Progenitor cell of endocrine pancreas (in vitro differentiated cells): ENCODE measurements at places on chromosomes 5 and 9.

DNA sequence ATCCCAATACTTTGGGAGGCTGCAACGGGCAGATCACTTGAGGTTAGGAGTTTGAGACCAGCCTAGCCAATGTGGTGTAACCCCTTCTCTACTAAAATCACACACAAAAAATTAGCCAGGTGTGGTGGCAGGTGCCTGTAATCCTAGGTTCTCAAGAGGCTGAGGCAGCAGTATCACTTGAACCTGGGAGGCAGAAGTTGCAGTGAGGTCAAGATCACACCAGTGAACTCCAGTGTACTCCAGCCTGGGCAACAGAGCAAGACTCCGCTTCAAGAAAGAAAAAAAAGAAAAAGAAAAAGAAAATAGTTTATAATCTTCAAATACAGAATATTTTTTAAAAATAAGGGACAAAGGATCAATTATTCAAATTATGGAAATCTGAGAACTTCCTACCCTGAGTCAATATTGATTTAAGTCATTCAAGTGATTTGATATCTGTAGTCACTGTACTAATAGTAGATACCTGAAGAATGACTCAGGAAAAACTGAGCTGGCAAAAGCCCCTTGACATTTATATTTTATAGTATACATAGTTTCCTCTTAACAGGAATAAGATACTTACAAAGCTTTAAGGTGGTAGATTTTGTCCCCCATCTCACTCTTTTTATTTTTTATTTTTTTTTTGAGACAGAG is 61.8 kb downstream of the PTBP3 start:
- no peak for DNase-seq

GRCh38 chr5:44932922-44933585 is 124.3 kb downstream of the MRPS30 start:
- no peak for DNase-seq

DNA sequence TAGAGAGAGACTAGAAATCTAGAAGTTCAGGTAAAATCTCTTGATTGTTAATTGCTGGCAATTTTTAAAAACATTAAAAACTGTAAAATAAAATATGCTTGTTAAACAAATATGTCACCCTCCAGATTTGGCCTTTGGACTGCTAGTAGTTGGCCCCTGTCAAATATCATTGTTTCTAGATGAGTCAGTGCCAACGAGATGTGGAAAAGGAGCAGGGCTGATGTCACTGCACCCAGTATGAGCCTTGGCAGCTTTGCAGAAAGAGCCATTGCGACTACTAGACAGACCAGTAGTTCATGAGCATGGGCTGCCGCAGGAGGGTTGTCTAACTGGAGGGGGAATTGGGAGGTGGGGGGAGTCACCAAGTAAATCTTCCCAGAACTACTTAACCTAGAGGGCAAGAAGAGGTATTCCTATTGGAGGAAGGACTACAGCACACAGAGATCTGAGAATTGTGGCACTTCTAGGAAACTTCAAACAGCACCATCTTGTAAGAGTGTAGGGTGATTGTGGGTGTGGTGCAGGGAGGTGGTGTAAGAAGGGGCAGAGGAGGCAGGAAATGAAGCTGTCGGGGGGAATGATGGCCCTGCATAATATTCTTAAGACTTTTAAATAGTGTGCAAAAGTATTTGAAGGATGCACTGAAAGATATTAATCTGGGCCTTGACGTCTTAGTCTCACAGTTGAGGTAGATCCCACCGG is 7.1 kb upstream of the DOCK2 start:
- no peak for DNase-seq

GRCh38 chr5:6083311-6083978 is 294.9 kb downstream of the MED10 start:
- no peak for DNase-seq

DNA sequence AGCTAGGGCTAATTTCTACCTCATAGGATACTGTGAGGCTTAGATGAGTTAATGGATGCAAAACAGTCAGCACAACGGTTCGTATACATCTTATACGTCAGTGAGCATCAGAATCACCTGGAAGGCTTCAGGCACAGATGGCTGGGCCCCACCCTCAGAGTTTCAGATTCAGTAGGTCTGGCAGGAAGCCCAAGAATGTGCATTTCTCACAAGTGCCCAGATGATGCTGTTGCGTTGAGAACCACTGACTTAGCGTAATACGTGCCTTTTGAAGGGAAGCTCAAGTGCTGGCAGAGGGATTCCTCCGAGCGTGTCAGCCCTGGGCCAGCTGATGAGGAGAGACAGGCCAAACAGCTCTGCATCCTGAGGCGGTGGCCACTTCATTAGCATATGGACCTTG is 117.1 kb upstream of the WWC1 start:
- no peak for DNase-seq

- no peak for DNase-seq
Observed at GRCh38 chr5:109350537-109351270, 59.1 kb downstream of the PJA2 start.

DNA sequence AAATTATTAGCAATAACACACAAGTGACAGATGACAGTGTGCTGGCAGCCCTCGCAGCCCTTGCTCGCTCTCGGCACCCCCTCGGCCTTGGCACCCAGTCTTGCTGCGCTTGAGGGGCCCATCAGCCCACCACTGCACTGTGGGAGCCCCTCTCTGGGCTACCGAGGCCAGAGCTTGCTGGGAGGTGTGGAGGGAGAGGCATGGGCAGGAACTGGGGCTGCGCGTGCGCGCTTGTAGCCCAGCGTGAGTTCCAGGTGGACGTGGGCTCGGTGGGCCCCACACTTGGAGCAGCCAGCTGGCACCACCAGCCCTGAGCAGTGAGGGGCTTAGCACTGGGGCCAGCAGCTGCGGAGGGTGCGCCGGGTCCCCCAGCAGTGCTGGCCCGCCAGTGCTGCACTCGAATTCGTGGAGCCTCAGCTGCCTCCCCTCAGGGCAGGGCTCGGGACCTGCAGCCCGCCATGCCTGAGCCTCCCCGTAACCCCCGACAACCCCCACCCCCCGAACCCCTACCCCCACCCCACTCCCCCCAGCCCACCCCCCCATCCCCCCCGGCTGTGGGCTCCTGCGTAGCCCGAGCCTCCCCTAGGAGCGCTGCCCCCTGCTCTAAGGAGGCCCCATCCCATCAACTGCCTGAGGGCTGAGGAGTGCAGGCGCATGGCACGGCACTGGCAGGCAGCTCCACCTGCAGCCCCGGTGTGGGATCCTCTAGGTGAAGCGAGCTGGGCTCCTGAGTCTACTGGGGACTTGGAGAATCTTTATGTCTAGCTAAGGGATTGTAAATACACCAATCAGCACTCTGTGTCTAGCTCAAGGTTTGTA is 240.9 kb downstream of the TRIM36 start:
- DNase-seq: no peak
